T-helper 2 cell treated with Interferon-gamma antibody and Interleukin-4, amounts not matched to agents 5 μg/mL and 100 μg/mL, for 36 hours (primary cell): ENCODE measurements at places on chromosomes 12 and 14.
A peak's percentile ranks its signal among the peaks of the same experiment; 100 is the strongest.

- DNase-seq = no peak
These were observed 110.9 kb upstream of the CCDC196 start for GRCh38 chr14:66375046-66375964.

- no peak for DNase-seq
These were observed 17.1 kb upstream of the AMN start for GRCh38 chr14:102905116-102906108.

GRCh38 chr12:64826234-64826633, 1.8 kb downstream of the TBC1D30 start:
- peak; percentile 30 for DNase-seq

GRCh38 chr12:54251667-54252284, 28.1 kb downstream of the CBX5 start:
- DNase-seq = no peak

DNA sequence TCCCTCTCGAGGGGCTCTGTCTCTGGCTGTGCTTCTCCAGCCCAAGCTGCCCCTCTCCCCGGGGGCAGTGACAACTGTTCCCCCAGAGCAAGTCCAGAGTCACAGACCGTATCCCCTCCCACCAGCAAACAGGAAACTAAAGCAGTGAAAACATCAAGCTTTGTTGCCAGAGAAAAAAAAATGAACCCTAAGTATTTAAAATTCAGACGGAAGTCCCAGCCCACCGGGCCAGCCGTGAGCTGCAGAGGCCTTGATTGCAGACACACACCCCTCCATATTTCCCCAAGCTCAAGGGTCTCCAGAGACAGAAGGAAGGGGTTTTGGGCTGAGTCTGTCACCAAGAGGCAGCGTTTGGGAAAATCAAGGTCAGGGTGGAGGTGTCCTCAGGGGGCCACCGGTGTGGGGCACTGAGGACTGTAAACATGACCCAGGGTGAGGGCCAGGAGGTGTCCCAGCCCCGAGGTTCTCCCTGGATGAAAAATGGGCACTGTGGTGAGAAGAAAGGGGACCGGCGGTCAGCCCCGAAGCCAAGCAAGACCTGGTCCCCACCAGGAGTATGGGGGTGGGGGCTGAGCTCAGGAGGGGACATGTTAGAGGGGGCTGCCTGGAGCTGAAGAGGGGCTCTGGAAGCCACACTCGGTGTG, 7.7 kb downstream of the PHETA1 start:
- DNase-seq = no peak

GRCh38 chr12:91490667-91491311, 308.2 kb upstream of the DCN start:
- no peak for DNase-seq

GRCh38 chr14:25516838-25517237, 466.9 kb upstream of the STXBP6 start:
- DNase-seq = no peak

GRCh38 chr12:108475396-108475795, 39.7 kb upstream of the FICD start:
- no peak for DNase-seq

GRCh38 chr14:94581127-94581999, at the start of gene SERPINA5:
Gene SERPINA5, plus strand, starts transcription at chr14:94581426. Its CDS starts 5,937 bp downstream, at chr14:94587363.
- no peak for DNase-seq

GRCh38 chr12:96295532-96296160, 101.5 kb downstream of the ELK3 start:
- no peak for DNase-seq

- DNase-seq = no peak
These were observed 19.9 kb upstream of the PHC1 start for GRCh38 chr12:8894378-8894777.

- DNase-seq = no peak
These were observed 37.8 kb upstream of the OR4E1 start for GRCh38 chr14:21711360-21711961.

- DNase-seq = no peak
These were observed 2.1 kb upstream of the NDRG2 start for GRCh38 chr14:21026988-21027315.

DNA sequence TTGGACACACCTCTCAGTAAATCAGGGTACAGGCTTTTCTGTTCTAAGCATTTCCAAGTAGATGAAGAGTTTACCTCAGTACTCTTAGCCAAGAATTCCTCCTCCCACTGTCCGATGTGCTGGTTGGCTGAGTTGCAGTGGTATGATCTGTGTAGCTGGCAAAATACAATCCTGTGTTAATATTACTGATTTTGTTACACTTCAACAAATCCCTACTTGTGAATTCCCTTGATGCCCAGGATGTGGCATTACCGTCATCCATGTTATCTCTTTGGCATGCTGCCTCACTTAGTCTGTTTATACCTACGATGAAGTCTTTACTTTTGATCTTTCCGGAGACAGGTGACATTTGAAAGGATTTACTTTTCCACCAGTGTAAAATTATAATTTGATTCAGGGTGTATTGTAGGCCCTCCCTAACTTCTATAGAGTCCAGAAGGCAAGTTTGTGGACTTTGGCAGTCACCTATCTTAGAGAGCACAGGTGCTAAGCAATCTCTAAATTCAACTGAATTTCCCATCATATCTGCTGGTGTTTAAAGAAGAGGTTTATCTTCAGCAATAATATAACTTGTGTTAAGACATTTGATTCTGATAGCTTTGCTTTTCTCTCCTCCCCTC, 10.1 kb downstream of the CCDC196 start:
- no peak for DNase-seq

DNA sequence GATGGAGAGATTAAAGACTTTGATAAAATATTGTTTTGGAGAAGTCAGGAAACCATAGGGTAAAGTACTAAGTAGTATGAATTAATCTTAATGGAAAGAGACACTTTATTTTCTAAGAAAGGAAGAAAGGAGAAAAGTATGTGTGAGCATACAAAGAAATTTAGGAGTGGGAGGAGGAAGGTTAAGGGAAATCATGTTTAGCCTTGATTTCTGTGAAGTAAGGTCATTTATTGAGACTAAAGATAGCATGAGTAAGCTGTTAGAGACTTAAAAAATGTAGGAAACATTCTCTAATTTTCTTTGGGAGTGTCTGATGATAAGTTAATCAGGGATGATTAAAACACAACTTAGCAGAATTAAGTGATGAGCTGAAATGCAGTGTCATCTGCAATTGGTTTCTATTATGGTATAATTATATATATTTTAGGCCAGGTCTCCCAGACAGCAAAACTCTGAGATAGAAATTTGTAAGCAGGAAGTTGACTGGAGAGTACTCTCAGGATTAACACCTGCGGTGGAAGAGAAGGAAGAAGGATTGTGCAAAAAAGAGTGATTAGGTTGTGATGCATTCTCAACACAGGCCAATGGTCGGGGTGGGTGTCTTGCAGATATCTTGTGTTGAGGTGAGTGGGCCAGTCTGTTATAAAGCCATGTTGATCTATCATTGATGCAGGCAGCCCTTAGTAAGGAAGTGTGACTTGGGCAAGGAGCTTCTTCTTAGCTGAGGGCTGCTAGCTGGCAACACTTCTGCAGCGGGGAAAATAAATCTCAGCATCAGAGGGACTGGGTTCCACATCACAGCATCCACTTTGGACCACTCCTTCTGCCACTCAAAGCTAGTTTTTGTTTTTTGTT, 256.2 kb downstream of the AEBP2 start:
- DNase-seq = no peak

DNA sequence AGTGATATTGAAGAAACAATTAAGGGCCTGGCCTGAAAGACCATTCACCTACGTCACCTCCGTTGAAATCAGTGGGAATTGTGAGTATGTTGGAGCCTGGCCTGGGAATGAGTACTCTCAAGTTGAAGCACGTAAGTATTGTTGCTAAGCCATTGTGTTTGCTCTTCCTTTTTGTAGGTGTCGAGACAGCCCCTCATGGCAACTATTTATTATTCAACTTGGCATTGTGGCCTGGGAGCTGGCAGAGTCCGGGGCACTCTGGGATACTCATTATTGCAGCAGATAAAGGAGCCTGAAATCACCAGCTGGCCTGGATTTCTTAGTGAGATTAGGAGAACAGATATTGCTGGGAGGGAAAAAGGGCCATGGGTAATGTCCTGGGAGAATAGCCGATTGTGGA, 147.4 kb downstream of the C12orf75 start:
- no peak for DNase-seq

DNA sequence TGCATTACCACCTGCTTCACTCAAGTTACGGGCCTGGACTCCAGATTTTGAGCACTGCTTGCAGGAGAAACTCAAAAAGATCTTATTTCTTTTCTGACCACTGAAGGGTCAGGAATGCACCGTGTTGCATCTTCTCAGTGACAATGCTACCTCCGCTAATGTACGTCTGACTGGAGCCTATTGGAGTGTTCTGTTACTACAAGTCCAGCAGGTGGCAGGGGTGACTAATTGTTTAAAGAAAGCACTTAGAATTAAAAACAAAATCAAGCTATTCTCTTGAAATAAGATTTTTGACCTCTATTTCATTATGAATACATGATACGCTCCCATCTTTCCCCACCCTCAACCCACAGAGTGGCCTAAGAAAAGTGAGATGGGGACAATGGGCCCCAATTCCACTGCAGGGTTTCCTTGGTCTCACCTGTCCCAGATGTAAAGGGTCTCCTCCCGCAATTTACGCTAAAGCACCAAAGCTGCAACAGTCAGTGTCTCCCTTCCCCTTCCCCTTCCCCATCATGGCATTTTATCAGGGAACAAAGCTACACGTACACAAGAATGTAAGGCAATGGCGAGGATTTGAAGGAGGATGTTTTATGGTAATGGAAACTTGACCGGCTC, 2.2 kb downstream of the TBPL2 start:
- no peak for DNase-seq

- no peak for DNase-seq
These were observed 247.4 kb downstream of the GALC start for GRCh38 chr14:87745507-87746118.

GRCh38 chr12:90896821-90897220, 58.2 kb downstream of the CCER1 start:
- no peak for DNase-seq

GRCh38 chr12:20822415-20822814, 11.9 kb downstream of the SLCO1B3 start:
- DNase-seq = no peak

DNA sequence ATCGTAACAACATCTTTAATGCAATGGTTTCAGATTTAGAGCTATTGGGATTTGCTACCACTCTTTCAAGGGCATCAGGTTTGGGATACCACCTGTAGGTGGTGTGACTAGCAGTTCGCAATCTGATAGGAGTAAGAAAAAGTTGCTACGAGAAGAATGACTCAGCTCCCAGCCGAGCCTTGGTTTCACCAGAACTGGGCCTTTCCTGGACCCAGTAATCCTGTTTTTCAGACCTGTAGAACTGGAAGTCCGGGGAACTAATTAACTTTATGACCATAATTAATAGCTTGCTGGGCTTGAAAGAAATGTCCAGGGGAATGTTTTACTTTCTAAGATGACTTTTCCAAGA, 770 bp downstream of the ABHD4 start:
- DNase-seq = peak; percentile 48

DNA sequence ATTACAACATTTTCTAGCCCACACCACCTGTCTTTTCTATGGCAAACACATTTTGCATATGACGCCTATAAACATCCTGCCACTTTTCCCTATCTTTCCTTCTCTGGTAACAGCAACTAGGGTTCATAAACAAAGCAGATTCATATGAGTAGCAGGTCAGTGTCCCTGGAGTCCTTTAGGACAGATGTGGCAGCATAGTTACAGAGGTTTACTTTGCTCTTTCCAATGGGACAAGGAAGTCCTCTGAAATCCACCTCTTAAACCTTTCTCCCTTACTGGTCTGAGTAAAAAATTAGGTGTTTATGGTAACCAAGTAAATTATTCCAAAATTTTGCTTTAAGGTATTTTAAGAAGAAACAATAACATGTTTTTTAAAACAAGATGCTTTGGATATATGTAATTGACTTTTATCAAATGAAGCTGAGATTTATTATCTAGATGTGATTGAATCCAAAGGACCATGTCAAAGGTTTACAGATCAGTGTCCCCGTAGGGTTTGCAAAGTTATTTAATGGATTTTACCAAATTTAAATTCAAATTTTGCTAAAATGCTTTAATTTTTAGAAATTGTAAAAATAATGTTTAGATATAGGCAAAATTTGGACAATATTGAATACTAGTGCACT, 79.2 kb upstream of the PAWR start:
- DNase-seq = no peak

DNA sequence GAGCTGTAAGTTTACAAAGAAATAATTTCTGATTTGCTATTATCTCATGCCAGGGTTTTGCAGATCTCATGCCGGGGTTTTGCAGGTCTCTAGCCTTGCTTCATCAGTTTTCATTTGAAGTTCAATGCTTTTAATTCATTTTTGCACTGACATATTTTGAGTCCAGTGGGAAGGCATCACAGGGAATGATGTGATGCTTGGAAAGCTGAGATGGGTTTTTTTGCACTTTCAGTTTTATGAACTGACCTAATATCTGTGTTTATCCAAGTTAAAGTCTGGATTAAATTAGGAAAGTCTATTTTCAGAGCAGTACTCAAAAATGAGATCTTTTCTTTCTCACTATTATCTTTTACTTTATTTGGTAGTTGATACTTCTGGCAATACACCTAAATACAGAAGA, 23.6 kb upstream of the REP15 start:
- DNase-seq = no peak

DNA sequence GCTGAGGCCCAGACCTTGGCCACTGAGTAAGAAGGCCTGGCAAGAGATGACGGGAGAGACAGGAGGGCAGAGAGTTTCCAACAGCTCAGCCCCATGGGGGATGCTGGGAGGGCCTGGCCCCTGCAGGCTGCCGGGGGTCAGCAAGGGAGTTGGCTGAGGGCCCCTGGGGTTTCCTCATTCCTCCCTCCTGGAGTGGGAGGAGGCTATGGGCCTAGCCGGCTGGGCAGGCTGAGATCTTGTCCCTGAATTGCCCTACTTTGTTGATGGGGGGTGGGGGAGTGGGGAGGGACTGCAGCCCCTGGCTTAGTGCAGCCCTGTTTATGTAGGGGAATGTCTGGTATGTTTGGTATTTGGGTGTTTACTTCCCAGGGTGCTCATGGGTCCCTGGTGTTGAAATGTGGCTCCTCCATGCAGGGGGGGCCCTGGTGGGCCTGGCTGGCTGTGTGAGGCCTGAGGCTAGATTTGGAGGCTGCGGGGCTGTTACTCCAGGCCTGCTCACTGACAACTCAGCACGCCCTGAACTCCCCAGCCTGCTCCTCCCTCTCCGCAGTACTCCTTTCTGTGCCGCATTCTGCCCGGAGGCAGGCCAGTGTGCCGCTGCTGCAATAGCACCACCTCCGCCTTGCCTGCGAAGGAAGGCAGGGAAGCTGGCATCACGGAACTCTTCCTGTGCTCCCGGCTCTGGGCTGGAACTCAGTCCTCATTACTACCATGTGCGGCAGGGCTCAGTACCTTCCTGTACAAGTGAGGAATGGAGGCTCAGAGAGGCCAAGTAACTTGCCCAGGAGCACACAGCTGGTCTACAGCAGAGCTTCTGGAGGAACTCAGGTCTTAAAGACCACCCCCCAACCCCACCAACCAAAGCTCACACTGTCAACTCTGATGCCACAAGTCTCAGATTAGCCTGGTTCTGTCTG, 25.3 kb downstream of the JDP2 start:
- no peak for DNase-seq
